ENCODE measurements at places on chromosomes 5 and 9. TPM values are rescaled to one million over a fixed set of nuclear protein-coding genes. Genes with fewer than 3 reads are reported as not detected.

GRCh38 chr5:133121611-133122150 lies 69.9 kb downstream of the HSPA4 start:
- no peak for DNase-seq

GRCh38 chr9:89522261-89522958 lies 24.5 kb upstream of the SEMA4D start:
- peak; percentile 80 for DNase-seq

GRCh38 chr5:165127941-165128340 lies 1622.5 kb downstream of the MAT2B start:
- DNase-seq: no peak

- no peak for DNase-seq
Measured at GRCh38 chr5:109852371-109853155, 162.8 kb downstream of the MAN2A1 start.

DNA sequence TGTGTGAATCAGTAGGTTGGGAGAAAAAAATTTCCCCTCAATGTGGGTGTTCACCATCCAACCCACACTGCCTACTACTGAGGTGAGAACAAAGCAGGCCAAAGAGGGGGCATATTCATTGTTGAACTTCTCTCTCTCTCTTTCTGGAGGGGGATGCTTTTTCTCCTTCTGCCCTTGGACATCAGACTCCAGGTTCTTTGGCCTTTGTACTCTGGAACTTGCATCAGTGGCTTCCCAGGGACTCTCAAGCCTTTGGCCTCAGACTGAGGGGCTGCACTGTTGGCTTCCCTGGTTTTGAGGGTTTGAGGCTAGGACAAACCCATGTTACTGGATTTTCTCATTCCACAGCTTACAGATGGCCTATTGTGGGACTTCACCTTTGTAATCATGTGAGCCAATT lies 417.2 kb downstream of the ELAVL2 start:
- no peak for DNase-seq

DNA sequence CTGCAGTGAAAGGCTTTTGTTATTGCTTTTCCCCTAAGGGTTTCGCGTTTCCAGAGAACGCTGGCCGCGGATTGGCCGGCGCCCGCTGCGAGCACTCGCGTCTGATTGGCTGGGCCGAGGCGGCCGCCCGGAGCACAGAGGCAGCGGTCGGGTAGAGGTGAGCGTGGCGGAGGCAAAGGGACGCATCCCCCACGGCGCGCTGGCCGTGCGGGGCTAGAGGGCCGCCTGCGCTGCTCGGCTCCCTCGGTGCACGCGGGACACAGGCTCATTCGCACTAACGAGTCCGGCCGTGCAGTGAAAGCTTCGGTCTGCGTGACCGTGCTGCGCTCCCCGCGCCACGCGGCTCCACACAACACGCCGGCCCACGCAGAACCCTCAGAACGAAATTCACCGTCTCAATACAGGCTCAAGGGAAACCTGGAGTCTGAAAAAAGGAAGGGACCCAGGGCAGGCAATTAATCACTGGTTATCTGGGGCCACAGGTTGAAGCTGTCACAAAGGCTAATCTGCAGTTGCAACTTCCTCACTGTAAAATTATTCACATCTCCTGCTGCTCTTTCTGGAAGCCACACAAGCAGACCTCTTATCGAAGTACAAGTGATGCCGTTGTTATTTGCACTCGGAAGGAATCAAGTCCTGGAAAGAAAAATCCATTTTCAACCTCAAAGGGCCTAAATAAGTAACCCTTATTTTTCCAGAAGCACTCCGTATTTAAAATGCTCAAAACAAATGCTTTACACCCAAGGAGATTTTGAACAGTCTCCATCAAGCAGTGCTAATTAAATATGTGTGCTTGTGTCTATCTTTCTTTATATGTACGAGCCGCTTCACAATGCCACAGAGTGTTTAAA lies 94.6 kb downstream of the ZNF608 start:
- DNase-seq: peak; percentile 8

DNA sequence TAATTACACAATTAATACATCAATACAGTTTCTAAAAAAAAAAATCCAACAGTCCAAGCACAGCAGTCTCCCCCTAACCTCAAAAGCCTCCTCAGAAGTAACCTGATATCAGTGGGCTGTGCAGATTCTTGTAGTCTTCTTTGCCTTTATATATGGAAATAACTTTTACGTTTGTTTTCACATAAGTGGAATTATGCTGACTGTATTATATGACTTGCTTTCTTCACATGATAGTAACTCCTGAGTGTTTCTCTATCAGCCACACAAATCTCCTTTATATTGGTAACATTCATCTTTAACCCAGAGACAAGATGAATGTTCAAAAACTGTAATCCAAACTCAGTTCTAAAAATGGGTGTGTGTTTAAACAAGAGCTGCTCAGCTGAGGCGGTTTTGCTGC lies 71.9 kb upstream of the FANCC start:
- no peak for DNase-seq

GRCh38 chr9:18126831-18127498 lies 347.0 kb upstream of the ADAMTSL1 start:
- DNase-seq: no peak

DNA sequence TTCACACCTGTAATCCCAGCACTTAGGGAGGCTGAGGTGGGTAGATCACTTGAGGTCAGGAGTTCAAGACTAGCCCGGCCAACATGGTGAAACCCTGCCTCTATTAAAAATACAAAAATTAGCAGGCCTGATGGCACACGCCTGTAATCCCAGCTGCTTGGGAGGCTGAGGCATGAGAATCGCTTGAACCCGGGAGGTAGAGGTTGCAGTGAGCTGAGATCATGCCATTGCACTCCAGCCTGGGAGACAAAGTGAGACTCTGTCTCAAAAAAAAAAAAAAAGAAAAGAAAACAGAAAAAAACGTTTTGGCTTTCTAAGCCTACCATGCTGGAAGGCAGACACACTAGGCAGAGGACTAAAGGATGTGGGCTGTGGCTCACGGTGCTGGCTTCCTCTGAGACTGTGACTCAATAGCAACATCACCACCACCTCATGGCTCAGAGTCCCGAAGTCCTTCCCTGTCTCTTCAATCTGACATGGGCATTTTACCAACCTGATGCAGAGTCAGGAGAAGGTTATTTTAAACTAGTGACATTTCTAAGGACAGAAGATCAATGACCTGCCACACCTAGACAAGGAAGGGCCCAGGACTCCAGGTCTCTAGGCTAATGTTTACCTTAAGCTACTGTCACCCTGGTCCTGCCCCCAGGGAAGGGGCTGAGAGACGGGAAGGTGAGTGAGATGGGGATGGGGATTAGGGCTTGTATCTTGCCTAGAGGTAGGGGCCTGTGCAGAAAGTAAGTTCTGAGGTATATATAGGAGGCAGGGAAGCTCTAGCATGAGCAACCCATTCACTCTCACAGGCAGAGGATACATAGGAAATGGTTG lies 3.7 kb downstream of the ECSCR start:
- peak; percentile 66 for DNase-seq

DNA sequence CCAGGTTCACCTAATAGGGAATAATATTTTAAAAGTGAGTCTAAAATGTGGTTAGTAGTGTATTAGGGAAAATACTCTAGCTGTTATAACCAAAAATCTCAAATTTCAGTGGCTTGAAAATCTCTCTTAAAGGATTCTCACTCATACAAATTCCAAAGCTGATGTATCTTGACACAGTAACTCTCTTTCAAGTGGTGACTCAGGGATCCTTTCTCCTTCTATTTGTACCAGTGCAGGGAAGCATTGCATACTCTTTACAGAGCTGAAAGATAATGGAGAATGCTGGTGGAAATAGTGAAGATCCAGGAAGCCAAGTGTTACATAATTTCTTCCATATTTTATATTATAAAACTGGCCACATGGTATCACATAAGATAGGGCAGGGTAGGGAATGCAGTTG lies 560.2 kb upstream of the CDH9 start:
- no peak for DNase-seq

The CDX1 gene
- not detected for total RNA-seq

The REEP5 gene
- total RNA-seq: 45.1 TPM

The JAKMIP2 gene
- 0.30 TPM for total RNA-seq

The RLN1 gene
- 1.7 TPM for total RNA-seq

The SARDH gene
- total RNA-seq: 3.5 TPM

Data from activated naive CD4-positive, alpha-beta T cell treated with anti-CD3 and anti-CD28 coated beads, Interleukin-2, amount 50 U/mL, for 72 hours (primary cell).